AG04449 (cell line): ENCODE measurements at places on chromosomes 5 and 9.

GRCh38 chr9:36813154-36813553 is 220.9 kb downstream of the PAX5 start:
- no peak for DNase-seq

DNA sequence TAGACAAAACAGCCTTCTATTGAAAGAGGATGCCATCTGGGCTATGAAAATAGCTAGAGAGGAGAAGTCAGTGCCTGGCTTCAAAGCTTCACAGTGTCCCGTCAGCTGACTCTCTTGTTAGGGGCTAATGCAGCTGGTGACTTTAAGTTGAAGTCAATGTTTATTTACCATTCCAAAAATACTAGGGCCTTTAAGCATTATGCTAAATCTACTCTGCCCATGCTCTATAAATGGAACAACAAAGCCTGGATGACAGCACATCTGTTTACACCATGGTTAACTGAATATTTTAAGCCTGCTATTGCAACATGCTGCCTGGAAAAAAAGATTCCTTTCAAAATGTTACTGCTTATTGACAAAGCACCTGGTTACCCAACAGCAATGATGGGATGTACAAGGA is 309.1 kb downstream of the NTRK2 start:
- DNase-seq: no peak

GRCh38 chr5:33408816-33409215 is 31.9 kb upstream of the TARS1 start:
- no peak for DNase-seq

- no peak for DNase-seq
Measured at GRCh38 chr5:143159031-143159430, 244.5 kb downstream of the NR3C1 start.

- DNase-seq: no peak
Measured at GRCh38 chr9:136310273-136311030, 6.6 kb upstream of the CCDC187 start.

GRCh38 chr5:137263371-137264005 is 235.6 kb downstream of the SPOCK1 start:
- DNase-seq: no peak

DNA sequence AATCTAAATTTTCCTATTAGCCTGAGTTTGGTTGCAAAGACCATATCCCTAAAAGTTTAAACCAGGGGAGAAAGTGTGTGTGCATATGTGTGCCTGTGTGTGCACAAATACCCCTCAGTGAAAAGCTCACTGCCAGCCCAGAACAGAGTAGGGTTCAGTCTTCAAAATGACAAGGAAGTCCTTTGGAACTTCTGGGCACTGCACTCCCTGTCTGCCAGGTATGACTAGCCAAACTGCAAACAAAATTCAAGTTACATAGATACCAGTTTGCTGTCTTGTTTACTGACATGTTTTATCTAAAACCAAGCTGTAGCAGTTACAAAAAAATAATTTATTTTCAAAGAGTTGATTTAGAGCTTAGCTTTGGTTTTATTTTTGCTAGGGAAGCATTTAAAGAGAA is 100.1 kb downstream of the ARHGEF28 start:
- no peak for DNase-seq

DNA sequence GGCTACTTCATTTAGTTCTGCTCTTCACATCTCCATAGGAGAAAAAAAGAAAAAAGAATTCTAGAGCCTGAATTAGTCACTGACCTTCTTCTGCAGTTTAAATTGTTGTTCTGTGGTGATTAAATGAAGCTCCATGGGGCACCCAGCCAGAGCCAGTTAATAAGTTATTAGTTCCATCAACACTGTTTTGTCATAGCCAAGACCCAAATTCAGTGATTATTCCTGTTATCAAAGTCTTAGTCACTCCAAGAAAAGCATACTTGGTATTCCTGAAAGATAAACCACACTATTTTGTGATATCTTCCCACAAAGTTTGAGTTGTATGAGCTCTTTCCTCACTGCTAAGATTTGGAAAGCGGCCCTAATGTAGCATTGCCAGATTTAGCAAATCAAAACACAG is 134.8 kb upstream of the RGMB start:
- peak; percentile 86 for DNase-seq

DNA sequence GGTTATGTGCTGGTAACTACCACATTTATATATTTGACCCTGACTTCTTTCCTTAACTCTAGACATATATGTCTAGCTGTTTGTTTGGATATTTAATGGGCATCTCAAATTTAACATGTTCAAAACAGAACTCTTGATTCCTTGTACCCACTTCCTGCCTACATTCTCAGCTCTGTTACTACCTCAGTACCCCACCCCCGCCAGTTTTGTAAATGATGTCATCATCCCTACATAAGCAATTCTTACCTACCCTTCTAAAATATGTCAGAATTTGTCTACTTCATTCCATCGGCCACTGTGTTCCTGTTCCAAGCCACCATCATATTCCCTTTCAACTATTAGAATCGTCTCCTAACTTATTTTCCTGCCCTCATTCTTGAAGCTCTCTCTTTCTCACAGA is 4.8 kb downstream of the RAD50 start:
- no peak for DNase-seq

DNA sequence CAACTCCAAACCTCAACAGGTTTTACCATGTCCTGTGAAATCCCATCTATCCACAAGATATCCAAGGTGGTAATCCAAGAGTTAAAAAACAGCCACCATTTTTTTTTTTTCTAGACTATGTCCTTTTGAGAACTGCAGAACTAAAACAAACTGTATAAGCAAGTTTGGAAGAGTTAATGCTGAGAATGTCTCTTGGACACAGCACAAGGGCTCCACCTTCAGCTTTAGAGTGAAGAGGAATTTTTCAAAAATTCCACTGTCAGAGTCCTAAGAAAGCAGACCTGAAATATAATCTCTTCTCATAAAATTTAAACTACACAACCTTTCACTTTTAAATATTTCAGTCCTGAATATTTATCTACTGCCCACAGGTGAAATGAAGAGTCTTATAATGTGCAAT is 167.8 kb upstream of the CCNG1 start:
- DNase-seq: no peak

- no peak for DNase-seq
Measured at GRCh38 chr9:34271265-34272006, 57.6 kb downstream of the KIF24 start.

- DNase-seq: no peak
Measured at GRCh38 chr9:123354806-123355508, 1.0 kb upstream of the CRB2 start.

DNA sequence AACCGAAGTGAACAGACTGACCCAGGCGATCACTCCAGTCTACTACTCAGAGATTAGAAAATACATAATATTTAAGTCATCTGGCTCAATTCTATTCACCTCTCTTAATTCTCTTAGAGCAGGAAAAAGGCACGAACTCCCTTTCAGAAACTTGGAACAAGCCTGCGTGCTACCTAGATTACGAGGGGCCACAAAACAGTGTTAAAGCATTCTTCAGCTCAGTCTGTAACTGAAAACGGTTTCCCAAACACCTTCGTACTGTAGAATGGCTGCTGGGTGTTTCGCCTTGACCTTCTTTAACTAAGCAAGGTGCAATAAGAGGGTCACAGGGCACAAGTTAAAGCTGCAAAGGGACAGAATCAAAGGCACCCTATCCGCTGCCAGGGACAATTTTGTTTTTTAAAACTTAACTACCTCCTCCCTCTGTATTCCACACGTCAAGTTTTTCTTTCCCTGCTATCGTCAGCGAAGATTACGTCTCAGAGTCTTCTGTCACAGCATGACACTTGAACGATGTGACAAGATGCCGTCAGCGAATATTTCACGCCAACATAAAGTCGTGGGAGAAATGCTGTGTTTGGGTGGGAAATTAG is 687 bp downstream of the LYSMD3 start:
- DNase-seq: no peak

DNA sequence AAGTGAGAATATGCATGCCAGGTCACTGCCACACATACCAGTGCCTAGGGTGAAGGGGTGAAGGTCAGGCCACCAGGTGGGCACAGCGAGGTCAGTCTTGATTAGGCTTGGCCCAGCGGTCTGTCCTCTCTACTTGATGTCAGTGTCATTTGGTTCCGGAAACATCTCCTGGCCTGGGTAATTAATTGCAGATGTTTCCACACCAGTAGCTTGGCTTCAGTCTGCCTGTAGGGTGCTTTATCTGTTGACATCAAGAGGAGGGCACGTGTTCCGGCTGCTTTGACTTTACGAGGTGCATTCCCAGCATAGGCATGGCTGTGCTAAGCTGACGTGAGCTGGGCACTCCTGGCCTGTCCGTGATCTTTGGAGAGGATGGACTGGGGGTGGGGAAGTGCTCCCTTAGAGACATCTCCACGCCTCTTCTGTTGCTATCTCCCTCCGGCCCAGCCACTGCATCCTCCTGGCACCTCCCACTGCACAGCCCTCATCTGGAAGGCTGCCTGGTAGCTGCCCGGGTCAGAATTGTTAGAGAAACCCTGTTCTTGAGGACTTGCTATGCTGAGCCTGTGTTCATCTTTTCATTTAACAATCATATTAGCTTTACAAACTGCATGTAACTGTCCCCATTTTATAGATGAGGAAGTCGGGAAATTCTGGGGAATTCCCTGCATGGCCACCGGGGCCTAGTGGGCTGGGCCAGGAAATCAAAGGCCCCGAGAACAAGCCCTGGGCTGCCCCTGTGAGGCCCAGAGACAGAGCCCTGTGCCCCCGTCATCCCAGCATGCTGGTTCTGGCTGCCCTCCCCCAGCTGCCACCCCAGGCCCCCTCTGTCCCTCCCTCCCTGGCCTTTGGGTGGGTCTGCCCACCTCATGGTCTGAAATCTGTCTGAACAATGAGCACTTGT is 29.1 kb downstream of the JADE2 start:
- peak; percentile 98 for DNase-seq

DNA sequence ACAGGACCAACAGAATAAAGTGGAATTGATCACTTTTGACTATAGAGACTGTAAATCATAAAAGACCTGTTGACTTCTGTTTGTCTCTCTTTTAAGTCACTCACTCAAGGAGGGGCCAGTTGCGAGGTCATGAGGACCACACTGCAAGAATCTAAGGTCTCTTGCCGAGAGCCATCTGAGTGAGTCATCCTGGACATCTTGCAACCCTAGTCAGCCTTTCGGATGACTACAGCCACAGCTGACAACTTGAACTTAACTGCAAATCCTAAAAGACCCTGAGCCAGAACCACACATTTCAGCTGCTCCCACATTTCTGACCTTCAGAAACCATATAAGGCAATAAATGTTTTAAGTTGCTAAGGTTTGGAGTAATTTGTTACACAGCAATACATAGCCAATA is 129.7 kb upstream of the RAD23B start:
- DNase-seq: no peak

GRCh38 chr5:31574772-31575171 is 42.7 kb downstream of the C5orf22 start:
- DNase-seq: no peak

- peak; percentile 34 for DNase-seq
Measured at GRCh38 chr5:82387001-82387818, 109.1 kb upstream of the RPS23 start.

DNA sequence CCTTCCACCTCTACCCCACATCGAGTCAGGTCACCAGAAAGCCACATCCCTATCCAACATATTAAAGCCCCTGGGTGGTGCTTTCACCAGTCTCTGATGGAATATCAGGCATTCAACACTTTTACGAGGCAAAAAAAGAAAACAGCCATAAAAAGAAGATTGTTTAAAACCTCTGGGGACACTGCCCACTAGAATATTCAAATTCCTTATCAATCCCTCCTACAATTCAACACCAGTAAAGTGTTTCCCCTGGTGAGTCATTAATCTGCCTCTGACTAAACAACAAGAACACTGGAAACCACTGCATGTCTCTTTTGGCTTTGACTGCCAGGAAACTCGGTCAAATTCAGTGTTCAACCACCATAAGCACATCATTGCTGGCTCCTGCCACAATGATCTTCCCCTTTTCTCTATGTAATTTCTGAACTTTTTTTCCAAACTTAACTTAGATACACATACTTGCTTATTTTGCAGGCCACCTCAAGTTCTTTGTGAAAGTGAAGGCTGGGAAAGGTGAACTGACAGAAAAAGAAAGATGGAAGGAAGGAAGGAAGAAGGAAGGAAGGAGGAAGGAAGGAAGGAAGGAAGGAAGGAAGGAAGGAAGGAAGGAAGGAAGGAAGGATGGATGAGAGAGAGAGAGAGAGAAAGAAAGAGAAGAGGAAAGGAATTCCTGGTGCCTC is 105.3 kb downstream of the PAX5 start:
- no peak for DNase-seq

GRCh38 chr9:107975426-107976010 is 485.9 kb upstream of the KLF4 start:
- no peak for DNase-seq

GRCh38 chr5:134029156-134029555 is 24.4 kb upstream of the VDAC1 start:
- DNase-seq: peak; percentile 93

DNA sequence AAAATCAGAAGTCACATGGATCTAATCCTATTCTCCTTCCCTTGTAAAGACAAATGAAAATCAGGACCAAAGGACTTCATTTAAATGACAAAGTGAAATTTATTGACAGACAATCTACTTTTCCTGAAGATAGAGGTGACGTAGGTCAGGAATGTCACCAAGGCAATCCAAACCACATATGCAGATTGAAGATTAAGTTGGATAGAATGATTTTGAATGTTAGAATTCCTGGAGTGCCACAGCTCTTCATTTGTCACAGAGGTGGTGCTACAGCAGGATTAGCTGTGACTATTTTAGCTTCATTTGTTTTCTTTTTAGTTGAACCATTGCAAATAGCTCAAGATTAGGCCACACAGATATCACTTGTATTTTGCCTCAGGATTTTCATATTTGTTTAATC is 736.0 kb upstream of the ARRDC3 start:
- no peak for DNase-seq

GRCh38 chr9:95854386-95855020 is 21.0 kb upstream of the ERCC6L2 start:
- peak; percentile 53 for DNase-seq

DNA sequence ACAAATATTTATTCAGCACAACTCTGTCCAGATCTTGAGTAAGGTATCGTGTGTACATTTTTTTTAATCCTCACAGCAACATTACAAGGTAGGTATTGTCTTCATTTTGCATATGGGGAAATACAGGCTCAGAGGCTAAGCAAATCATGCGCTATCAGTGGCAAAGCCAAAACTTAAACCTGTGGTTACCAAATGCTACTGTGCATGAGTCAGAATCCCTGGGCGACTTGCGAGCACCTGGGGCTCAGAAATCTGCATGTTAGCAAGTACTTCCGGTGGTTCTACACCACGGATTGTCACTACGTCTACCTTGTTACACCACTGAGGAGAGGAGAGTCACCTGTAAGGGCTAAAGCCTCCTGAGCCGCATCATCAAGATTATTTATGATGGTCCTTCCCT is 21.3 kb downstream of the C5orf58 start:
- DNase-seq: no peak

DNA sequence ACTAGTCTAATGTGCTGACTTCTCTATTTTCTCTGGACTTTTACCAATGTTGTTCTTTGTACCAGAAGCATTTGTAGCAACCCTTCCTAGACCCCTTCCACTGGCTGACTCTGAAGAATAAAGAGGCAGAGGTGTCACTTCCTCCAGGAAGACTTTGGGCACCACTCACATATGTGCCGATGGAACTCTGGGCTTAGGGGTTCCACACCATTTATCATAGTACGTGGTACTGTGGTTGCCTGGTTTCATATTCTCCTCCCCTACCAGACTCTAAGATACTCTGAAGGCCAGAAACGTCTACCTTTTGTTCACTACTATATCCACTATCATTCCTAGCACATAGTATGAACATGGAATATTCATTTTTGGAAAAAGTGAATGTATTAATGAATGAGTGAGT is 88.0 kb downstream of the BNC2 start:
- DNase-seq: no peak
